Activated naive CD4-positive, alpha-beta T cell treated with Interleukin-2 at 50 U/mL for 16 hours (primary cell): ENCODE measurements at places on chromosomes 4 and X.

DNA sequence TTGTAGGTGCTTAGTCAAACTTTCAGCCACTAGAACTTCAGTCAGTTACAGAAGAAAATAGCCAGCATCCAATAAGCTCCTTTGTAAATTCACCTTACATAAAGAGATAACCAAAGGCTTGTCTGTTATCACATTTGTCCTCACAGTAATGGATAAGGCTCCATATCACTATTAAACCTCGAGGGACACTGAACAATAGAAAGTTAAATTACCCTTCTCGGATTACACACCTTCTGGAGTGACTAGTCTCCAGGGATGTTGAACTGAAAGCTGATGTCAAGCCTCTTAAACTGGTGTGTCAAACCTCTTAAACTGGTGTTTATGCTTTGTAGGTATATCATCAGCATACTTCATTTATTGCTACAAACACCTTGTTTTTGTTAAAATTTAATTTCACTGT, 639.0 kb downstream of the CENPC start:
- DNase-seq, result no peak

- no peak for DNase-seq
Measured at GRCh38 chrX:111880735-111881134, 4.8 kb downstream of the TRPC5OS start.

GRCh38 chr4:173735049-173735448, 205.0 kb upstream of the HAND2 start:
- DNase-seq, result no peak

DNA sequence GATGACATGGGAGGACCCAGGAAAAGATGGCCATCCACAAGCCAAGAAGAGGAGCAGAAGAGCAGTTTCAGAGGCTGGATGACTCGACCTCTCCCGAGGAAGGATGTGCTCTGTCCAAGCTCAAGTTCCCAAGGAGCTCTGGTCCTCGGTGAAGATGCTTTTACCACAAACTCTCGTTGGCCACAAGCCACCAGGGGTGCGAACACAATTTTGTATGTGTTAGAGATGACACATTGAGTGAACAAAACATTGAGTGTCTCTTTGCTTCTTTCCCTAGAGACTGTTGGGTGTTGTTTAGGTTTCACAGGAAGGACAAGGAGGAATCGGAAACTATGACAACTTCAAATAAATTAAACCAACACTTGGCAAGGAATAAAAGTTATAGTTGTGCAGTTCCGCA, 26.3 kb downstream of the FGFBP1 start:
- no peak for DNase-seq

DNA sequence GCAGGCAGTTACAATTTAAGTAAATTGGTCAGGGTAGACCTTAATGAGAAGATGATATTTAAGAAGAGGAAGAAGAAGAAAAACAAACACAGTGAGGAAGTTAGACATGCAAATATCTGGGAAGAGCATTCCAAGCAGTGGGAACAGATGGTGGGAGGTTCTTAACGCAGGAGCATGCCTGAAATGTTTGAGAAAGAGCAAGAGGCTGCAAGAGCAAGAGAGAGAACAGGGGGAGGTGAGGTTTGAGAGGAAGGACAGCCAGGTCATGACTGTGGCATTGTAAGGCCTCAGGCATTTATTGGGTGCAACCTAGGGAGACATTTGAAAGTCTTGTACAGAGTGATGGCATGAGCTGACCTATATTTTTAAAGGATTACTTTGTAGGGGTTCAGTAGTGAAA, 136.0 kb downstream of the UGT8 start:
- DNase-seq, result no peak

GRCh38 chr4:84901740-84902281, 64.7 kb downstream of the WDFY3 start:
- no peak for DNase-seq

GRCh38 chrX:24860140-24860539, 155.6 kb downstream of the ARX start:
- DNase-seq, result no peak

DNA sequence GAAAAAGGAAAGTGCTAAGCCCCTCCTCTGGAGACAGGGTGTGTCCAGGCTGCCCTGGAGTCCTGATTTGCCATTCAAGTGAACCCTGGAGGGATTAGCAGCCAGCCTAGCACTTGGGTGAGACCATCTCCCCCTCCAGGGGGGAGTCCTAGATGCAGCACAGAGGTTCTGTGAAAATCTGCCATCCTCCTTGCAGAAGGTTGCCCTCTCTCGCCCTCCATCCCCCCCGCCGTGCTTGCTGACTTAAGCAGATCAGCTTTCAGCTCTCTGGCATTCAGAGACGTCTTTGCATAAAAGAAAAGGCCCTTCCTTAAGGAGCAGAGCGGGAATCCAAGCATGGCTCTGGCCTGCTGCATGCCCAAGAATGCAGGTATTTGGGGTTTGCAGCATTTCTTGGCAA, 102.1 kb upstream of the SCML1 start:
- no peak for DNase-seq

DNA sequence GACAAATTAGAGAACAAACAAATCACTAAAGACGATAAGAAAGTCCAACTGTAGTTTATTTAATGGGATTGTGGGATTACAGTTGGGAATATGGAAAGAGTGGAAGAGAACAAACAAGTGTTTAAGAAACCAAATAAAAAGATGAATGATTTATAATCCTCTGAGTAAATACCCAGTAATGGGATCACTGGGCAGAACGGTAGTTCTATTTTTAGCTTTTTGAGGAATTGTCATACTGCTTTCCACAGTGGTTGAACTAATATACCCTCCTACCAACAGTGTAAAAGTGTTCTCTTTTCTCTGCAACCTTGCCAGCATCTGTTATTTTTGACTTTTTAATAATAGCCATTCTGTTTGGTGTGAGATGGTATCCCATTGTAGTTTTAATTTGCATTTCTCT, 15.0 kb downstream of the C4orf51 start:
- no peak for DNase-seq
